Fibroblast of pulmonary artery (primary cell): ENCODE measurements at places on chromosomes 4 and X.
A peak's percentile ranks its signal among the peaks of the same experiment; 100 is the strongest.

DNA sequence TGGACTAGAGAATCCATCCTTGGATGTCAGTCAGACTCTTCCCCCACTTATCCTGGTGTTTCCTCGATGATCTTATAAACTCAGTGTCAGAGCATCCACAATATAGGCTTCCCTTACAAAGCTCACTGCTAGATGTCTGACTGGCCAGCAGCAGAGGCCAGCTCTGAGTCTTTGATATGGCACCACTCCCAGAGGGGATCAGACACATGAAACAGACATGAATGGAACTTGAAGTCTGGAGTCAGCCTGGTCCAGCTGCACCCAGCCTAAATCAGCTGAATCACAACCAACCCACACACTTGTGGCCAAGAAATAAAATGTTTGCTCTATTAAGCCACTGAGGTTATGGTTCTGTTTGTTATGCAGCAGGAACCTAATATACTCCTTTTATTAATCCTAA lies 129.6 kb upstream of the MED14 start:
- peak; percentile 37 for DNase-seq

- peak; percentile 57 for DNase-seq
Measured at GRCh38 chr4:37793562-37793961, 32.9 kb upstream of the PGM2 start.

- DNase-seq = no peak
Measured at GRCh38 chr4:99961711-99962110, 11.6 kb upstream of the H2AZ1 start.

DNA sequence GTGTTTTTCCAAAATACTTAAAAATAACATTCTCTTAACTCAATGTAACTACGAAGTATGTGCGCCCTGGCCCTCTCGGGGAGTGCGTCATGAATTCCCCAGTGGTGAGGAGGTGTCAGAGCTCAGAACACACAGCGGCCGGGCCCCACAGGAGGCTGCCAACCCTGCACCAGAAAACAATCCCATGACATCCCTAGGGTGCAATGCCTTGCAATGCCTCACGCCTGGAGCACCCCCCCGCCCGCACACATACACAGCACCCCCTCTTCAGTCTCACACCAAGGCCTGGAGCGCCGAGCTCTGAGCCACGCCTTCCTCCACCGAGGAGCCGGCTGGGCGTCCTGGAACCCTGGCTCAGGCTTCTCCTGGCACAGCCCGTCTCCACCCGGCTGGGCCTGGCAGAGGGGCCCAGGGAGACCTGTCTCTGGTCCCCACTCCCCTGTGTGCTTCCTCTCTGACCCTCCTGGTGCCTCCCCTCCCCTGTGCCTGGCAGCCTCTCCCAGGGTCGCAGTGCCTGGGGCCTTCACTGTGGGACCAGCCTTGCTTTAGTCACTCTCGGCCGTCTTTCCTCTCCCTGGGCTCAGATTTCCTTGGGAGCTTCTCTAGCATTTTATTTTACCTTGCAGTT lies 108.2 kb upstream of the ADRA2C start:
- peak; percentile 24 for DNase-seq
